ENCODE measurements at places on chromosomes 7 and 10.
A peak's percentile ranks its signal among the peaks of the same experiment; 100 is the strongest.

- H3K27ac ChIP-seq, result peak overlapping the region; percentile 63
- peak overlapping the region; percentile 51 for H3K4me3 ChIP-seq
- DNase-seq, result peak; percentile 72
- H3K36me3 ChIP-seq, result peaks cover 7% of the 10 kb centered on the region
- no peaks in the 10 kb centered on the region for H3K27me3 ChIP-seq
- H3K4me1 ChIP-seq, result peaks cover 52% of the 10 kb centered on the region
Measured at GRCh38 chr10:17062955-17063484, 66.6 kb downstream of the CUBN start.

DNA sequence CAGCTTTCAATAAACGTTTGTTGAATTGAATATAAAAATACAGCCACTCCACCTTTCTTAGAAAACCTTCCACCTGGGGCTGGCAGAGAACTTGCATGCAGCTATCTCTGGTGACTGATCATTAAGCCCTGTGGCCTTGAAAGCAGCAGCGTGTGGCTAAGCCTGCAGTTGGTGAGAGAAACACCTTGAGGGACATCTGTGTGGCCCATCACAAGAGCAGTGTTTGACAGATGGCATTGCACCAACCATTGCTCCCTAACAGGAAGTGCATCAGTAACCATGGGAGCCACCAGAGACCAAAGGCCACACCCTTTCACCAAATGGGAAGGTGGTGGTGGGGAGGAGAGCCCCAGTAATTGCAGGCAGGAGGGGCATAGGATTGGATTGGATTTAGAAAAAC, 22.4 kb downstream of the RHOBTB1 start:
- no peak overlapping the region for H3K27ac ChIP-seq
- DNase-seq, result no peak
- no peak overlapping the region for H3K4me3 ChIP-seq
- H3K27me3 ChIP-seq, result no peaks in the 10 kb centered on the region
- H3K36me3 ChIP-seq, result no peaks in the 10 kb centered on the region
- H3K4me1 ChIP-seq, result no peaks in the 10 kb centered on the region

DNA sequence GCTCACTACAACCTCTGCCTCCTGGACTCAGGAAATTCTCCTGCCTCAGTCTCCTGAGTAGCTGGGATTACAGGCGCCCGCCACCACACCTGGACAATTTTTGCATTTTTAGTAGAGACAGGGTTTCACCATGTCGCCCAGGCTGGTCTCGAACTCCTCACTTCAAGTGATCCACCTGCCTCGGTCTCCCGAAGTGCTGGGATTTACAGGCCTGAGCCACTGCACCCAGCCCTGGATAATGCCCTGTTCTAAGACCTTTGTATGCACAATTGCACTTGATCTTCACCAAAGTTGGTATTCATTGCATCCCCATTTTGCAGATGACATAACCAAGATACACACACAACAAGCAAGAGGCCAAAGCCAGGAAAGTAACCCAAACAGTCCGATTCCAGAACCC, 97.7 kb upstream of the CARD11 start:
- peaks cover under 1% of the 10 kb centered on the region for H3K4me1 ChIP-seq
- no peak for DNase-seq
- H3K27me3 ChIP-seq, result no peaks in the 10 kb centered on the region
- no peaks in the 10 kb centered on the region for H3K36me3 ChIP-seq

GRCh38 chr10:69470463-69471384, 19.5 kb downstream of the TSPAN15 start:
- no peak overlapping the region for H3K4me3 ChIP-seq
- peaks cover 27% of the 10 kb centered on the region for H3K27me3 ChIP-seq
- H3K27ac ChIP-seq, result no peak overlapping the region
- DNase-seq, result no peak
- peaks cover 11% of the 10 kb centered on the region for H3K4me1 ChIP-seq

- no peaks in the 10 kb centered on the region for H3K36me3 ChIP-seq
- H3K27me3 ChIP-seq, result no peaks in the 10 kb centered on the region
Measured at GRCh38 chr7:141402277-141402996, 148.8 kb upstream of the AGK start.

DNA sequence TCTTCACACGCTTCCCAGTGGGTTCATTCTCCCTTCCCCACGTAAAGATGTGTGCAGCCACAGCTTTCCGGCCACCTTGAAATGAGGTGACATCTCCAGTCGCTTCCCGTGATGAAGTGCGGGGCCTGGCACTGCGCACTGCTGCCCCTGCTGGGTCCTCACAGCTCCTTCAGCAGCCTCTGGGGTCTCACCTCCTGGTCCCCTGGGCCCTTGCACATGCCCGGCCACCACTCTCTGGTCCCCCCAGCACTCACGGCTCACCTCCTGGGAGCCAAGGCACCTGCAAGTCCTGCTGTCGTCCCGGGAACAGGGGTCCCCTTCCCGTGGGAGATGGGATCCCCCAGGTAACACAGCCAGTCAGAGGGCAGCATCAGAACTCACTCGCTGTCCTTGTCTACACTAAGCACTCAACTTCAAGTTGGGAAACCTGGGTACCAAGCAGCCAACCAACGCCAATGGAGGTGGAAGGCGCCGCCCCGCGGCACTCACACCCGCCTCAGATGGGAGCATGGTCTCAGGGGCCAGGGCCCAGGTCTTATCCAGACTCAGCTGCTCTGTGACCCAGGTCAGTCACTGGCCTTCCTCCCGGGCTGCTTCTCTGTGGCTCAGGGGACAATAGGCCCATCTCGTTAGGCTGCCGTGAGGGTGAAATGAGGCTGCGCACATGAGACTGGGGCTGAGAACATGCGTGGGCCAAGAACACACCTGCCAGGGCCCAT, 176.2 kb downstream of the PTPRN2 start:
- no peaks in the 10 kb centered on the region for H3K27me3 ChIP-seq
- H3K27ac ChIP-seq, result no peak overlapping the region
- peaks cover 12% of the 10 kb centered on the region for H3K36me3 ChIP-seq
- peaks cover 16% of the 10 kb centered on the region for H3K4me1 ChIP-seq
- DNase-seq, result no peak

- no peak overlapping the region for H3K4me3 ChIP-seq
- H3K36me3 ChIP-seq, result no peaks in the 10 kb centered on the region
- H3K4me1 ChIP-seq, result no peaks in the 10 kb centered on the region
- no peak for DNase-seq
- no peaks in the 10 kb centered on the region for H3K27me3 ChIP-seq
Measured at GRCh38 chr7:147639037-147639436, 951.5 kb upstream of the C7orf33 start.

DNA sequence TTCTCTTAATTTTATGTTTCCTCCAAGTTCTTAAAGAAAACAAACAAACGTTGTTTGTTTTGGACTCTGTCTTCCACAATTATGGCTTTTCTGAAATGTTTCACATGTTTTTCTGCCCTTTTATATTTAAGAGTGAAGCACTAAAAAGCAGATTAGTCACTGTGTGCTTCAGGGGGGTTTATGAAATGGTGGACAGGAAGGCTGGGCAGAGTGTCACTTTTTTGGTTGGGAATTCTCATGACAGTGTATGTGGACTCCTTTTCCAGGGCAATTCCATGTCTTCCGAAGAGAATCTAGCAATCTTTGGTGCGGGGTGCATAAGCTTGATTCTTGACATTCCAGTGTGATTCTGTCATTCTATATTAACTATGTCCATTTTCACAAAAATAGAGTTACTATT, 669.4 kb downstream of the PARD3 start:
- no peaks in the 10 kb centered on the region for H3K27me3 ChIP-seq
- peak; percentile 46 for DNase-seq
- H3K27ac ChIP-seq, result no peak overlapping the region
- H3K36me3 ChIP-seq, result no peaks in the 10 kb centered on the region

DNA sequence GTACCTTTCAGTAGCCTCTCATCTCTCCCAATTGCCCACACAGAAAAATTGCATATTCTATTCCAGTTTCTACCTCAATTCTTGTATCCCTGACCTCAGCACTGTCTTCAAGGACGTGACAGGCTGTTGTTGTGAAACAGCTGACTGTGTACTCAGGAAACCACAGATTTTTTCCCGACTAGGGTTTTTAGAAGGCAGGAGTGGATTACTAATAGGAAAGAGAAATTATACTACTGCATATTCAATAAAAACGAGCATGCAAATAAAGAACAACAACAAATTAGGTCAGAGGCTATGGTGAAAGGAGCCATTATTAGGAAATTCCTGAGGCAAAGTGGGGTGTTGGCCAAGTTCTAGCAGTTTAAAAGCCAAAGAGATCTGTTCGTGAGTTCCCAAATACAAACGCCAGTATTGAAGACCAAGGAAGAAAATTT, 93.4 kb downstream of the DOCK4 start:
- DNase-seq, result peak; percentile 68
- H3K4me1 ChIP-seq, result peaks cover 15% of the 10 kb centered on the region
- peak overlapping the region; percentile 85 for H3K27ac ChIP-seq
- H3K36me3 ChIP-seq, result no peaks in the 10 kb centered on the region
- peak overlapping the region; percentile 47 for H3K4me3 ChIP-seq
- H3K27me3 ChIP-seq, result no peaks in the 10 kb centered on the region

DNA sequence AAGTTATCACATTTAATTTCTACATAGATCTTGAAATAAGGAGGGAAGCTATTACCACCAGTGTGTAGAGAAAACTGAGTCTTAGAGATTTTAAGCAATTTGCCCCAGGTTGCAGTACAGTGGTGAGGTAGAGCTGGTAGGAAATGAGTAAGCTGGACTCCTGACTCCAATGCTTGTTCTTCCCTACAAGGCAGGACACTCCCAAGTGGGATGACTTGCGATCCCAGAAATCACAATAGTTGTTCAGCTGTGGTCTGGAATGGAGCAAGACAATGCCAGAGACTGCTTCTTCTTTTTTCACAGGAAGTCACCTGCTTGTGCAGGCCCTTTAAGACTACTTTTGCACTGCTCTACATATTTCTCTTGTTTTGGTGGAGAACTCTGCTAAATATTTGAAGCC, 327.2 kb upstream of the BMPER start:
- no peaks in the 10 kb centered on the region for H3K27me3 ChIP-seq
- H3K27ac ChIP-seq, result no peak overlapping the region
- no peaks in the 10 kb centered on the region for H3K36me3 ChIP-seq
- H3K4me1 ChIP-seq, result no peaks in the 10 kb centered on the region

DNA sequence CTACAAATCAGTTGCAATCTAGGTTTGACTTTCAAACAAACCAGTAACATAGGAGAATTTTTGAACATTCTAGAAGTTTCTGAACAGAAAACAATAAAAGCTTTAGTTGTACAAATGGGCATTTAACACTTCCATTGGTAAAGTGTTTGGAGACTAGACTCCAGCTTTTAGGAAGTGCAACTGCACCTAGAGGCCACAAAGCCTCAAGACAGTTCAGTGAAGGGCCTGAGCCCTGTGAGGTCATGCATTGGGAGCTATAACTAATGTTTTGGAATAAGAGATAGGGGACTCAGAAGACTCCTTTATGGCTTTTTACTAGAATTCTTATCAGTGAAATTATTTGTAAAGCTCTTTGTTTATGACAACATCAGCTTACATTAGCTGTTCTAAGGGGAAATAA, 3.0 kb upstream of the EPHB6 start:
- peaks cover 66% of the 10 kb centered on the region for H3K27me3 ChIP-seq
- no peaks in the 10 kb centered on the region for H3K36me3 ChIP-seq
- H3K4me3 ChIP-seq, result no peak overlapping the region
- no peak overlapping the region for H3K27ac ChIP-seq
- no peak for DNase-seq
- peaks cover 26% of the 10 kb centered on the region for H3K4me1 ChIP-seq

DNA sequence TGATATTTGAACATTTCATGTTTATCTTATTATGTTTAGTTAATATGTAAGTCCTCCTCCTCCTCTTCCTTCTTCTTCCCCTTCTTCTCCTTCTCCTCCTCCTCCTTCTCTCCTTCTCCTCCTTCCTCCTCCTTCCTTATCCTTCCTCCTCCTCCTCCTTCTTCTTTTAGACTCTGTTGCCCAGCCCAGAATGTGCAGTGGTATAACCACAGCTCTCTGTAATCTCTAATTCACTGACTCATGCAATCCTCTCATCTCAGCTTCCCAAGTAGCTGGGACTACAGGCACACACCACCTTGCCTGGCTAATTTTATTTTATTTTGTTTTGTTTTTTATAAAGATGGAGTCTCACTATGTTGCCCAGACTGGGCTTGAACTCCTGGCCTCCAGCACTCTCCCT, 83.4 kb upstream of the ODAD2 start:
- peaks cover under 1% of the 10 kb centered on the region for H3K36me3 ChIP-seq
- DNase-seq, result no peak
- no peaks in the 10 kb centered on the region for H3K4me1 ChIP-seq
- H3K27me3 ChIP-seq, result no peaks in the 10 kb centered on the region
- no peak overlapping the region for H3K4me3 ChIP-seq

DNA sequence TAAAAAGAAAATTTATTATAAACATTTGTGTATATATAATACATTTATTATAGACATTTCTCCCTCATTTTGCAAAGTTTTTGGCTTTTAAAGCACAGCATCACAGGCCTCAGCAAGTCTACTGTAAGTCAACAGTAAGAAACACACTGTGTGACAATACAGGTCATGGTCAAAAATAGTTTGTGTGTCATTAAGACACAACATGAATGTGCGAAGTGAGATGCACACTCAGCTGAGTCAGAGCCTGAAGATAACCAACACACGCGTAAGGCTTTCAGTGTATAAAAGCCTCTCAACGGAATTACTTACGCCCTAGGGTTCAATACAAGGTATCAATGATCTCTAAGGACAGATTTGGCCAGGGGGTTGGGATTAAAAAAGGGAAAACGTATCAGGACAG, 157.6 kb downstream of the PIP4K2A start:
- no peaks in the 10 kb centered on the region for H3K27me3 ChIP-seq
- H3K27ac ChIP-seq, result no peak overlapping the region
- H3K36me3 ChIP-seq, result peaks cover 5% of the 10 kb centered on the region
- H3K4me3 ChIP-seq, result no peak overlapping the region

DNA sequence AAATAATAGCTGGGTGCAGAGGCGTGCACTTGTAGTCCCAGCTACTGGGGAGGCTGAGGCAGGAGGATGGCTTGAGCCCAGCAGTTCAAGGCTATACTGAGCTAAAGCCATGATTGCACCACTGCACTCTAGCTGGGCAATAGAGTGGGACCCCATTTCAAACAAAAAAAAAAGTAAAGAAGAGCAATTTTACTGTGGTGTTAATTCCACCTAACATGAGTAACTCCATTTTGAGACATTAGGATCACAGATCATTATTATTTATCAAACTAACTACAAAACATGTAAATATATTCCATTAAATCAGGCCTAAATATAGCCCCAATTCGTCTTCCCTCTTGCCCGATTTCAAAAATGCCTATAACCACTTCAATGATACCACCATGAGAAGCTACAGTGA, 104.8 kb upstream of the TRIM24 start:
- no peaks in the 10 kb centered on the region for H3K36me3 ChIP-seq
- H3K4me1 ChIP-seq, result no peaks in the 10 kb centered on the region
- H3K27me3 ChIP-seq, result no peaks in the 10 kb centered on the region
- DNase-seq, result no peak

DNA sequence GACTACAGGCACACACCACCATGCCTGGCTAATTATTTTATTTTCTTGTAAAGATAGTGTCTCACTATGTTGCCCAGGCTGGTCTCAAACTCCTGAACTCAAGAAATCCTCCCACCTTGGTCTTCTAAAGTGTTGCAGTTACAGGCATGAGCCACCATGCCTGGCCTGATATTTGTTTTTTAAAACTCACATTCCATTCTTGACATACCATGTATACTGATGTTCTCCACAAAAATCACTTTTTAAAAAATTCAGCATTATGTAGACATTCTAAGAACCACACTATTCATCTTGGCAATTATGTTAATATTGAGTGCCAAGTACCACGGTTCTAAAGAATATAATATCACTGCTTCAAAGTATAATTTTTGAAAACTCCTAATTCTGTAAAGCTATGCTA, 43.5 kb downstream of the IDE start:
- no peaks in the 10 kb centered on the region for H3K27me3 ChIP-seq
- no peak for DNase-seq
- H3K4me3 ChIP-seq, result no peak overlapping the region
- H3K27ac ChIP-seq, result no peak overlapping the region
- H3K4me1 ChIP-seq, result no peaks in the 10 kb centered on the region

- peaks cover 24% of the 10 kb centered on the region for H3K4me1 ChIP-seq
- no peak overlapping the region for H3K4me3 ChIP-seq
- no peak for DNase-seq
- no peaks in the 10 kb centered on the region for H3K27me3 ChIP-seq
- no peak overlapping the region for H3K27ac ChIP-seq
- no peaks in the 10 kb centered on the region for H3K36me3 ChIP-seq
Measured at GRCh38 chr7:23373151-23374004, 74.2 kb downstream of the MALSU1 start.

Measured in MCF 10A (cell line).